Fibroblast of skin of right biceps (primary cell): ENCODE measurements at places on chromosomes 6 and 20.

DNA sequence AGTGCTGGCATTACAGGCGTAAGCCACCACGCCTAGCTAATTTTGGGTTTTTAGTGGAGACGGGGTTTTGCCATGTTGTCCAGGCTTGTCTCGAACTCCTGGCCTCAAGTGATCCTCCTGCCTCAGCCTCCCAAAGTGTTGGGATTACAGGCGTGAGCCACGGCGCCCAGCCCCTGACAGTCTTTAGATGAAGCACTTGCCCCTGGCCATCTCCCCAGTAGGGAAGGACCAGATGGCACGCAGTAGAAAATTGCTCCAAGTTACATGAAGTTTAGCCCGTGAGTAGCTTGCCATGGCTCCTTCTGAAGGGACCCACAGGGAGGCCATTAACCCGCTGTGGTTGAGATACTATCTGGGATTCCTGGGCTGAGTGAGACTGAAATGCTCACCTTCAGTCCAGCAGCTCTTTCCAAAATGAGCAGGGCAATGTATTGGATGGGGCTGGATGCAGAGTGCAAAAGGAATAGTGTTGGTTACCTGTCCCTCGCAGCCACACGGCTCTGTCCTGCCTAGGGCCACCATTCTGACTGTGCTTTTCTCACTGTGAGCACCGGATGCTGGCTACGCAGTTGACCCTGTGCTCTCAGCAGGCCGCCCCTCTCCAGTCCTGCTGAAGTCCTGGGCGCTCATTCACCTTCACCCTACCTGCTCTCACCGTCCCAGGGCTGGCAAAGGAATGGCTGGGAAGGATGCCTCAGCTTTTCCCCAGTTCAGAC lies 66.9 kb downstream of the EFCAB8 start:
- no peak for DNase-seq

GRCh38 chr6:27553123-27553904 lies 80.4 kb upstream of the ZNF184 start:
- peak; percentile 60 for DNase-seq

GRCh38 chr6:32290886-32291450 lies 67.1 kb upstream of the NOTCH4 start:
- peak; percentile 46 for DNase-seq

DNA sequence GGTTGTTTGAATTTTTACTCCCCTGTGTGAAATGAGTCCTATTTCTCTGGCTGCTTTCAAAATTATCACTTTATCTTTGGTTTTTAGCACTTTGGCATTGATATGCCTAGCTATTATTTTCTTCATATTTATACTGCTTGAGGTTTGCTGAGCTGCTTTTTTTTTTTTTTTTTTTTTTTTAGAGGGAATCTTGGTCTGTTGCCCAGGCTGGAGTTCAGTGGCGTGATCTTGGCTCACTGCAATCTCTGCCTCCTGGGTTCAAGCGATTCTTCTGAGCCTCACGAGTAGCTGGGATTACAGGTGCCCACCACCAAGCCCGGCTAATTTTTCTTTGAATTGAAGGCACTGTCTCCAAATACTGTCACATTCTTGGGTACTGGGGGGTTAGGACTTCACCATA lies 40.6 kb downstream of the STXBP5 start:
- no peak for DNase-seq

DNA sequence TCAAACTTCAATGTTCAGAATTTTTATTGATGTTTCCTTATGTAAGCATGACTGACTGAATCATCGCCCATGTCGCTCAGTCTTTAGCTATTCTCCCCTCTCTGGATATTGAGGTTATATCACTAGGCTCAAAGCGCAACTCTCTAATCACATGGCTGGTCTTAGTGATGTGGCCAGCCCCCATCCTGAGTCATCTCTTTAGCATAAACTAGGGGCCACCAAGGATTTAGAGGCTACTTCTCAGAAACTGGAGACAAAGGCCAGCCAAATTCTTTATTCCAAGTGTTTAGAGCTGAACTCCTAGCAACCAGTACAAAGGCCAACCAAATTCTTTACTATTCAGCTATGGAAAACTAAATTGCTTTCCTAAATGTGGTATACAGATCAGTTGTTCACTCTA lies 61.4 kb downstream of the FAM135A start:
- DNase-seq = peak; percentile 35

GRCh38 chr6:98335594-98335993 lies 498.8 kb upstream of the POU3F2 start:
- DNase-seq = no peak

DNA sequence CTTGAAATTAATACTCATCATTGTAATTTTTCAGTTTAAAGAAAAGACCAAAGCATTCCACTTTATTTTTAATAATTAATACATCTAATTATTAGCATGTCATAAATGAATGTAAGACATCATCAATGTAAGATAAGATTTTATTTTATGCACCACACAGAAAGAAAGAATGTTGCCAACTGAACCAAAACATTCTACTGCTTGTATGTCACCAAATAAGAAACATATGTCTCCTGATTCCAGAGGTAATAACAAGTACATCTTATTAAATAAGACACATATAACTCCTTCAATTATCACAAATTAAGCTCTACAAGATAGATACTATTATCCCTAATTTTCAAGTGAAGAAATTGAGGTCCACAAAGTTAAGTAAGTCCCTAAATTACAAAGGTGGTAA lies 189.5 kb downstream of the GMDS start:
- peak; percentile 40 for DNase-seq

DNA sequence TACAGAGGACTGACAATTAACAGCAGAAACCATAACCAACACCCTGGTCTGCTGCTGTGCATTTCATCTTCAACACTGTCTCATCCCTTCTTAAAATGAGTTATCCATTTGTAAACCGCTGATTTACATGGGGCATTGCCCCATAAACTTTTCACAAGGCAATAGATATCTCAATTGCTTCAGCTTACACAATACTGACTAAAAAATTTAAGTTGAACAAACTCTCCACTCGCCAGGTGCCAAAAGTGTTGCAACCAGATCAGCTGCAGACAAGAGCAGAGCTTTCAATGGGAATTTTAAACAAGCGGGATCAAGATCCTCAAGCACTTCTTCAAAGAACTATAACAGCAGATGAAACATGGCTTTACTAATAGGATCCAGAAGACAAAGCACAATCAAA lies 183.0 kb downstream of the TASP1 start:
- DNase-seq = peak; percentile 14

- no peak for DNase-seq
Measured at GRCh38 chr6:90722648-90723047, 135.8 kb upstream of the MAP3K7 start.

DNA sequence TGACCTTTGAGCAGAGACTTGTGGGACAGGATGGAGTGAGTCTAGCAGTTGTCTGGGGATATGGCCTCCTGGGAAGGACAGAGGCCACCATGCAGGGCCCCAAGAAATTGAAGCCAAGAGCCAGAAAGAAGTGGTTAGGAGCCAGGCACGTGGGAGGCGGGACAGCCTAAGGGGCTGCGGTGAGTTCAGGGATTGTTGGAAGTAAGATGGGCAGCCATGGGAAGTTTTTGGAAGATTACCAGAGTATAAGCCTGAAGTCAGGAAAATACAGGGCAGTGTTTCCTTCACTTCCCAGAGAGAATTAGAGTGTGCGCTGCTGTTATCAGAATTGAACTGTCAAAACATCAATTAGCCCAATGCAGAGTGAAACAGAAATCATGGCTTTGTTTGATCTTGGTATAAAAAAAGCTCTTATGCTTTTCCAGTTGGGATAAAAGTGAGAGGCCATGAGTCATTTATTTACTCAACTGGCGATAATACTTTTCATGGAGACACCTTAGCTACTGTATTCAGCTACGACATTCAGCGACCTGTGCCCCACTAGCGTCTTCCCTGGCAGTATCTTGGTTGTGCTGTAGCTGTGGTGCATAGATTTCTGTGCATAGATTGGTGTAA lies 66.9 kb downstream of the PHACTR2 start:
- DNase-seq = no peak

- no peak for DNase-seq
Measured at GRCh38 chr20:347317-347639, 367 bp downstream of the NRSN2 start.

GRCh38 chr20:4326195-4327065 lies 311.1 kb upstream of the RNF24 start:
- DNase-seq = peak; percentile 26

- peak; percentile 68 for DNase-seq
Measured at GRCh38 chr6:31057426-31058003, 47.2 kb downstream of the MUC22 start.

GRCh38 chr6:99338188-99338587 lies 11.3 kb downstream of the FAXC start:
- no peak for DNase-seq

DNA sequence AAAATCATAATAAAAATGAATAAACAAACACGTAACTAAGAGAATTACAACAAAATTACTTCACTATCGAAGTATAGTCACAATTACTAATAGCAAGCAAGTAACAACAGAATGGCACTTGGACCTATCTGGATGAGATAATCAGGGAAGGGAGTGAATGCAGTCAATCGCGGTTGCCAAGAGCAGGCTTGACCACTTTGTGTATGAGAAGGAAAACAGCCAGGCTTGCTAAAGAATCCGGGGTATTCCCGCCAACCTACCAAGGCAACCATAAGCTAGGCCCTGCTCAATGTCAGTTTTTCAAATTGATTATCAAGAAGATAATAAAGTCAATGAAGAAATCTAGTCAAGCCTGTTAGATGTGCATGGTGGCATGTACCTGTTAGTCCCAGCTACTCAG lies 39.7 kb downstream of the PXDC1 start:
- no peak for DNase-seq

DNA sequence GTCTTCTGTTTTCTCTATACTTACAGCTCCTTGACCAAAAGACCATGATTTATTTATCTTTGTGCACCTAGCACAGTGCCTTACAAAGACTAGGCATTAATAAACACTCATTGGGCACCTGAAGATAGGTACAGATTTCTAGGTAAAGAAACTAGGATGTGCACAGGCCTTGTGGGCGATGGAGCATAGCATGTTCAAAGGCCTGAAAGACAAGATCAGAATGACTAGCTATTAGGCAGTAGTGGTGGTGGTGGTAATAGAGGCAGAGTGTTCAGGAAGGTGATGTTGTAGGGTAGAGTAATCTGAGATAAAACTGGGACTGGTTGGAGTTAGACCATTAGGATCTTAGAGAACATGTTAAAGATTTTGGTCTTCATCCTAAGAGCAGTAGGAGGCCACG lies 3.9 kb downstream of the TXLNB start:
- DNase-seq = no peak

GRCh38 chr20:3993109-3993508 lies 22.2 kb downstream of the RNF24 start:
- DNase-seq = no peak

- DNase-seq = peak; percentile 93
Measured at GRCh38 chr6:25263657-25264056, 15.5 kb upstream of the CARMIL1 start.

GRCh38 chr20:38190936-38191371 lies 25.9 kb upstream of the TGM2 start:
- no peak for DNase-seq

GRCh38 chr6:135935941-135936601 lies 84.6 kb downstream of the PDE7B start:
- DNase-seq = peak; percentile 91

- DNase-seq = no peak
Measured at GRCh38 chr20:50442512-50442911, 67.7 kb upstream of the PTPN1 start.

GRCh38 chr6:165469483-165469882 lies 160.1 kb upstream of the C6orf118 start:
- no peak for DNase-seq

GRCh38 chr6:66198062-66198624 lies 491.1 kb upstream of the EYS start:
- DNase-seq = peak; percentile 10

DNA sequence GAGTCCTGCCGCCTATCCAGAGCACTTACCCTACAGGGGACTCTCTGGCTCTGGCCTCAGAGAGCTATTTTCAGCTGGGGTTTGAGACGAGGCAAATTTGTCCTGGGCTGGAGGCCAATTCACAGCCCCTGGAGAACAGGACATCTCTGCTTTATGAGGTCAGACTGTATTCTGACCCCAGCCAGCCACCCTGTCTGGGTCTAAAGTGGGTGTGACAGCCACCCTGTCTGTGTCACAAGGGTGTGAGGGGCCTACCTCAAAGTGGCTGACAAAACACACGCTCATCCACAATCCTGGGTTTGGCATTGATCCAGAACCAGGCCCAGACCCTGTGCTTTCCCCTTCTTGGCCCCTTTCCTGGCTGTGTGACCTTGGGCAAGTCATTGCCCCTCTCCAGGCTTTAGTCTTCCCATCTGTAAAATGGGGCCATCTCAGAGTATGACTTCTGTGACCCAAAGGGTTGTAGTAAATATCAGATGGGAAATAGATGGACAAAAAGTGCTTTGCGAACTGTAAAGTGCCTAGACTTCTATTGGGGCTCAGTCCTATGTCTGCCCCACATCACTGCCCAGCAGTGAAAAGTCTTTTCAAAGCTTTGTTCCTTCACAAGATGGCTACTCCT lies 44.1 kb upstream of the TGM2 start:
- DNase-seq = no peak

GRCh38 chr6:69578361-69578890 lies 218.4 kb downstream of the LMBRD1 start:
- DNase-seq = peak; percentile 45

DNA sequence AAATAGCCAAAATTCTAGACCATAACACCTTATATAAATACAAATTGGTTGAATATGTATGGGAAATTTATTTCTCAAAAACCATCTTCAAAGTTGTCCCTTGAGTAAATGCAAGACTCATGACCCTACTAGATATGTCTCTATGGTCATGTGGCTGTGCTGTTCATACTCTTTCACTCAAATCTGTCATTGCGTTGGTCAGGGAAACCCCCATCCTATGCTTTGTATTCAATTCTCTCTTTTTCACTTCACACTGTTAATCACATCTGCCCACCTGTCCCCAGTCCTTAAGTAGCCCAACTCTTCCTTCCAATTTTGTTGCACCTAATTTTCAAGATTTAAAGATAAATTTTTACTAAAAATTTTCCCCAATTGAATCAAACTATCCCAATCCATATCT lies 51.0 kb downstream of the RPS12 start:
- no peak for DNase-seq

GRCh38 chr20:25018425-25018824 lies 25.9 kb upstream of the APMAP start:
- no peak for DNase-seq

GRCh38 chr6:107443608-107444267 lies 15.6 kb downstream of the PDSS2 start:
- DNase-seq = peak; percentile 66

GRCh38 chr20:39089029-39089428 lies 126.9 kb downstream of the DHX35 start:
- no peak for DNase-seq

DNA sequence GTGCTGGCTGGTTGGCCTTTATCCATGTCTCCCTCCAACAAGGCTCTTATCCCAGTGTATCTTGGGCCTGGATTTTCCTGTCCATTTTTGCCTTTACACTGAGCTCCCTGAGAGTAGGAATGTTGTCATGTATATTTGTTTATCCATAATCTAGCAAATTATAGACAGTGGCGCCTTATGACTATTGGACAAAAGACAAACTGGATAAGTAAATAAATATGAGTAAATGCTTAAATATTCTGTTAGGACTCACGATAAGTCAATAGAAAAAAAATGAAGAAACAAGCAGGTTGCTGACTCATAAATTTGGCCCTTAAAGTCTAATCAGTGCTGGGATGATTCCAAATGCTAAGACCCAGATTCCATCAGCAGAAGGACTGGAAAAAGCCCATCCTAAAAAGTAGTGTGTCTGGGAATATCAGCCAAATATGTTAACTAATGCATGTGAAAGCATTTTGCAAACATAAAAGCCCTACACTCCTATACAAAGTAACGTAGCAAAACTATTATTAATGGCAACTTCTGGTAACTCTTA lies 55.0 kb upstream of the PCSK2 start:
- peak; percentile 72 for DNase-seq

GRCh38 chr6:96675597-96675996 lies 112.7 kb downstream of the FHL5 start:
- DNase-seq = no peak

- no peak for DNase-seq
Measured at GRCh38 chr6:153059757-153060156, 57.2 kb upstream of the MTRF1L start.
